ENCODE measurements at places on chromosomes 11 and 22.

DNA sequence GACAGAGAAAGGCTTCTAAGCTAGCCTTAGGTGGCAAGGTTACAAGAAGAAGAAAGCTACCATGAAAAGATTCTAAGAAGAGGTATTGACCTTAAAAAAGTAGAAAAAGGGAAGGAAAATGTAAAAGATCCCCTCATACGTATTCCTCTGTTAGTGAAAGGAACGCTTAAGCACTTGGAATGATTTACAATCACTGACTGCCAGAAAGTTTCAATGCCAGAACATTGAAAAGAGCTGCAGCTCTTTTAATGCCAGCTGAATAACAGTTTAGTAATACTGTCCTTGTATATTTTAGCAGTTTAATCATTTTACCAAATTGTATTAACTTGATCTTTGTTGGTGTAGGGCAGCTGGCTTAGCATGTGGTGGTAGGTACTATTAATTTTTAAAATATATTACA lies 650.7 kb downstream of the FAM181B start:
- H3K4me1 ChIP-seq: no peaks in the 10 kb centered on the region
- no peaks in the 10 kb centered on the region for H3K27me3 ChIP-seq
- H3K4me3 ChIP-seq: no peak overlapping the region
- H3K27ac ChIP-seq: no peak overlapping the region
- no peak for DNase-seq
- no peaks in the 10 kb centered on the region for H3K36me3 ChIP-seq

DNA sequence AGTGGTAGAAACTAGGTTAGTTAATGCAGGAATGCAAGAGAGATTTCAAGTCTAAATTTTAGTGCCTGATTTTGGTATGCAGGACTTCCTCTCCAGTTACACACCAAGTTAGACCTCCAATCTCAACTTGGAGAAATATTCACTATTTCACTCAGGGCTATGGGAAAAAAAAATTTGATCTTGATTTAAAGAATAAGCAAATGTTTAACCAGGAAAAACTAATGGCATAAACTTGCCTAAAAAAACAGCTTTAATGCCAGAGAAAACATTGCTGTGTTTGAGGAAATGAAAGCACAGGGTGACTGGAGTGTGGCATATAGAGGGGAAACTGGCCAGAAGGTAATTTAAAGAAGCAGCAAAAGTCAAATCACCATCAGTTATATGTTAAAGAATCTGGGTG lies 575.4 kb upstream of the LRRC4C start:
- H3K4me3 ChIP-seq: no peak overlapping the region
- DNase-seq: no peak
- H3K27me3 ChIP-seq: no peaks in the 10 kb centered on the region

- H3K36me3 ChIP-seq: no peaks in the 10 kb centered on the region
- DNase-seq: no peak
- H3K27me3 ChIP-seq: no peaks in the 10 kb centered on the region
- H3K27ac ChIP-seq: no peak overlapping the region
These were observed 108.7 kb upstream of the E2F8 start for GRCh38 chr11:19349340-19350025.

DNA sequence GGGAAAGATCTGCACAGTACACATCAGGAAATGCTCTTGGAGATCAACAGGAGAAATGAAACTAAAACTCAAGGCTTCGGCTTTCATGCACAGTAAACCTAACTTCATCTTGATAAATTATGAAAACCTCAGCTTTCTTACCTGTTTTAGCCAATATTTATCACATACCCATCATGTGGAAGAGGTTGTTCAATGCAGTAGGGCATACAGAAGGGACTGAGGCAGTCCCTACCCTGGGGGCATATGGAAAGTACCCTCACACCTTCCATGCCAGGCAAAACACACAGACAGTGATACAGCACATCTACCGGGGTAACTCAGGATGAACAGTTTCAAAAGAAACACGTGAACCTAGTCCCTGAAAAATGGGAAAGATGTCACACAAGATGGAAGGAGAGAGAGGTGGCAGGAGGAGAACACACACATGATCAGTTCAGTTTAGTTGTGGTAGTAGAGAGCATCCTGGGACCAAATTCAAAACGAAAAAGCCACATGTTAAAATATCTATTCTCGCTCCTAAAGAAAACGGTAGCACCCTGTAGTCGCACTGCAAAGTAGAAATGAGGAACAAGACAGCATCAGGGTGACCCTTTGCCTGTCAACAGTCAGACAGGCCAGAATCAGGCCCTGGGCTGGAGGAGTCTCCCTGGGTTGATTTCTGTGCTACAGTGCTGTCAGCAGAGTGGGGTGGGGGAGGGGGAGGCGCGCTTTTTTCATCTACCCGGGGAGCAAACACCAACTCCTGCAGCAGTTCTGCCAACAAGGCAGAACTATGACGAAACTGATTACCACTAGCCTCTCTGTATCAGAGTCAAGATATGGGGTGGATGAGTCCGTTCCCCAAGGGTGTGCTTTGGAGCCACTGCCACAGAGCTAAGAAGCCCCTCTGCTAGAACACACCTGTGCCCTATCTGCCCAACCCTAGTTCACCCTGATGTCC lies 1.3 kb downstream of the HIRA start:
- peaks cover 4% of the 10 kb centered on the region for H3K36me3 ChIP-seq
- no peaks in the 10 kb centered on the region for H3K27me3 ChIP-seq
- peak; percentile 18 for DNase-seq
- peaks cover 26% of the 10 kb centered on the region for H3K4me1 ChIP-seq
- peak overlapping the region; percentile 98 for H3K4me3 ChIP-seq
- peak overlapping the region; percentile 57 for H3K27ac ChIP-seq

DNA sequence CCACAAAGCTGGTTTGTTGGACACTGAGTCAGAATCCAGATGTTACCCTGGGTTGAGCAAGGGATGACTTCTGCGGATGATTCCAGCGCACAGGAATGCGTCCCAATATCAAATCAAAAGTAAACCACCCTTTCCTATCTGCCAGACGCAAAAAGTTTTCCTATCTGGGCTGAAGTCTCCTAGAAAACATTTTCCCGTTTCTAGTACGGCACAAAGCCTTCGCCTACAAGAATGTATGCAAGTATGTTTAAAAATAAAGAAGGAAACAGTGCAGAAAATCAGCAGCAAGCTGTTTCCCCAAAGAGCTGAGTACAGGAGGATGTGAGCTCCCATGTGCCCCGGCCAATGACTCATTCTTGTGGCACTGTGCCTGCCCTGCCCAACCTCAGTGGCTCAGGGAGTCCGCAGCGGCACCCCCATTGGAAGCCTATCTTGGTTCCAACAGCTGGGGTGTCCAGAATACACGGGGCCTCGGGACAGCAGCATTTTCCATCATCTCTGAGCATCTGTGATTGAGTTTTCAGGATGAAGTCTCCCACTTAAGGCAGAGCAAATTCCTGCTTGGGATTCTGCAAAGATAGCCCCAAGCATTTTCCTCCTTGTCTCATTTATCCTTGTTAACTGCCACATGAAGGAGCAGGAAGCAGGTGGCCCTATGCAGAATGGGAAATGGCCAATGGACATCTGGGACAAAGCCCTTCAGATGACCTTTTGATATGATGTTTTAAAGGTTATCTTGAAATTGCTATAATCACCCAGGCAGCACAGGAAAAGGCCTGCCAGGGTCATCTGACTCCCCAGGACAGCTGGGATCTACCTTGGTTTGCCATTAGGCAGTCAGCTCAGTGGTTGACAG lies 17.5 kb downstream of the KCNJ5 start:
- DNase-seq: no peak
- H3K36me3 ChIP-seq: no peaks in the 10 kb centered on the region
- H3K4me1 ChIP-seq: peaks cover 8% of the 10 kb centered on the region
- no peak overlapping the region for H3K4me3 ChIP-seq
- H3K27me3 ChIP-seq: peaks cover 6% of the 10 kb centered on the region
- no peak overlapping the region for H3K27ac ChIP-seq

Data from effector memory CD4-positive, alpha-beta T cell (primary cell).